ENCODE measurements at places on chromosomes 2 and 18.

DNA sequence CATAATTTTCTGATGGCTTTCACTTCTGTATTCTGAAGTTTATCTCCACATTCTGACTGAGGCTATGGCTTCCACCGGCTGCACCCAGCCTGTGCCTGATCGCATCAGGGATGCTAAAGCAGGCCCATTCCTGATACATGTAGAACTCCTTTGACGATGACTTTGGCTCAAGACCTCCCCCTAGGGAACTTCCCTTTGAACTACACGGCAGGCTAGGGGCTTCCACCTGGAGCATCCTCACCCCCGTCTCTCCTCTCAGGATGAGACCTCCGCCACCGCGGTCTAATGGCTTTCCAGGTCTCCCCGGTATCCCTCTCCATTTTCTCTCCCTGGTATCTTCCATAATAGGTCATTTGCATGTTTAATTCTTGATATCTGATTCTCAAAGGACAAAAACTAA lies 214.9 kb upstream of the CHST9 start:
- no peak for DNase-seq

GRCh38 chr2:164739966-164740365 lies 101.7 kb downstream of the COBLL1 start:
- no peak for DNase-seq

- DNase-seq: no peak
These were observed 523 bp downstream of the KCTD1 start for GRCh38 chr18:26547646-26548414.

GRCh38 chr2:120647487-120647886 lies 88.2 kb upstream of the GLI2 start:
- no peak for DNase-seq

- peak; percentile 28 for DNase-seq
These were observed 57.4 kb downstream of the CELF4 start for GRCh38 chr18:37508207-37508606.

- no peak for DNase-seq
These were observed 1012.4 kb upstream of the CRIM1 start for GRCh38 chr2:35343135-35343534.

- no peak for DNase-seq
These were observed 35.6 kb downstream of the HDAC4 start for GRCh38 chr2:239365071-239365781.

DNA sequence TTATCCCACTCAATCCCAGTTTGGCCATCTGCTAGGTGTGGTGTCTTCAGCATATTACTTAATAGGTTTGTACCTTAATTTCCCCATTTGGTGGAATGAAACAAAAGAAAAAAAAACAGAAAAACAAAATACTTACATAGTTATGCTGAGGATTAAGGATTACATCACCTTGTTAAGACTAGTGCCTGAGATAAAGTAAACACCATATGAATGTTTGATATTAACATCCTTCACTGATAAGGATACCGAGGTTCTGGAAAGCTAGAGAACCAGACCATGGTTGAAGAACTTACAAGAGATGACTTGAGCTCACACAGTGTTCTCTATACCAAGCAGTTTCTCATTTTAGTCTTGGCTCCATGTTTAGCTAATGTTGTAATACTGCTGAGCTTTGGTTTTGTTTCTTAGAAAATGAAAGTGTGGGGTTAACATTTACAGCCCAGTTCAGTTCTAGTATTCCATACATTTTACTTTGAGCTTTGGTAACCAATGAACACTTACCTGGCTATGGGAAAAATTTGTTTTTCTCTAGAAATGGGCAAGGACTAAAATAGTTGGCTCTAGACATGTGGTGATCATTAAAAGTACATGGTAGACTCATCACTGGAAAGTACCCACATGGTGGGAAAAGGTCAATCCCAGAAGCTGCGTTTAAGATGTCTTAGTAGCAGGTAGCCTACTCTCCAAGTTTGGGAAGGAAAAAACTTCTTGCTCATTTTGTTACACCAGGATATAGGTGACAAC lies 5.8 kb upstream of the GPD2 start:
- no peak for DNase-seq

- DNase-seq: no peak
These were observed 72.5 kb upstream of the SERPINE2 start for GRCh38 chr2:224111576-224111975.

GRCh38 chr18:39313992-39314391 lies 1748.4 kb upstream of the CELF4 start:
- peak; percentile 35 for DNase-seq

DNA sequence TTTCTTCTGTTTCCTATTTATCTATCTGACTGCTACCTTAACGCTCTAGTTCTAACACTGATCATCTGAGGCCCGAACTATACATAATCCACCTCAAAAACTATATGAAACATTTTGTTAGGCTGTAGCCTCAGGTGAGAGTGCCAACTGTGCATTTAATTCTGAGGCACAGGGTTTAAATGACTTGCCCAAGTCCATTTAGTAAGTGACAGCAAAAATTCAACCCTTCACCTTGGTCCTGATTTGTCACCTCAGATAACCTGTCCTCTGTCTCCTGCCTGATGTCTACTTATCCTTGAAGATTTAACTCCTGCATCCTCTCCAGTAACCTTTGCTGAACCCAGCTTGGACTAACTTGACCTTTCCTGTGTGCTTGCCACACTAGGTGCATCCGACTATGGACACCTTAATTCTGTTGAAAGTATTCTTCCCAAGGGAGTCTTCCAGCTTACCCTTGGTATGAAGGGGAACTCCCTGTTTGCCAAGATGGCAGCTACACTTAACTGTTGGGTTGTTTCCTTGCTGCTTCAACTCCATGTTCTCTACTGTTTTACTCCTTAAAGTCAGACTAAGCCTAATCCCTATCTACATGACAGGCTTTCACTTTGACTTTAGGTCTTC lies 23.5 kb downstream of the CD302 start:
- DNase-seq: no peak

DNA sequence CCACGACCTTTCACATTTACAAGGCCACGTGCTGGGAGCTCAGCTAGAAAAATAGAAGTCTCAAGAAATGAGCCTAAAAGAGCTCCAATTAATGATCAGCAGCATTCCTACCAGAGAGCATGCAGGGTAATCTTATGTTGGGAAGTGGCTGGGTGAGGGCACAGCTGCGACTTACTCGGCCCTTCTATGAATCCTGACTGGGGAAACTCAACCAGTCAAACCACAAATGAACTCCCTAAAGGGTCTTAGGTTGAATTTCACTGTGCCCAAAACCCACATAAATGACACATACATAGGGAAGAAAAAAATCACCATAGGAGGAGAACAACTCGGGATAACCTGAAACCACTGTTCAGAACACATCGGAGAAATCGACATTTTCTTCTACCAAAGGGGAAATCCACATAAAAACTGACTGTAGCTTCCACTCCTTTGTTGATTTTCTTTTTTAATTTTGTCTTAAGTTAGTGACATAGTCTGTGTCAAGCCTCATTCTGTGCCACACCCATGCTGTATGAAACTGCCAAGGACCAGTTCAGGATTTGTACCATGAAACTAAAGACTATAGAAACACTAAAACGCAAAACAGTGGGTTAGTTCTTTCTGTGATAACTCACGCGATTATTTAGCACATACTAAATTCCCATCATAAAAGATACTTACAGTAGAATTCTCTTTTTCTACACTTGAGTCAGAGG lies 54.7 kb downstream of the UXS1 start:
- no peak for DNase-seq

GRCh38 chr2:14749884-14750283 lies 117.4 kb downstream of the LRATD1 start:
- no peak for DNase-seq

GRCh38 chr2:158482594-158482993 lies 25.8 kb downstream of the PKP4 start:
- no peak for DNase-seq

DNA sequence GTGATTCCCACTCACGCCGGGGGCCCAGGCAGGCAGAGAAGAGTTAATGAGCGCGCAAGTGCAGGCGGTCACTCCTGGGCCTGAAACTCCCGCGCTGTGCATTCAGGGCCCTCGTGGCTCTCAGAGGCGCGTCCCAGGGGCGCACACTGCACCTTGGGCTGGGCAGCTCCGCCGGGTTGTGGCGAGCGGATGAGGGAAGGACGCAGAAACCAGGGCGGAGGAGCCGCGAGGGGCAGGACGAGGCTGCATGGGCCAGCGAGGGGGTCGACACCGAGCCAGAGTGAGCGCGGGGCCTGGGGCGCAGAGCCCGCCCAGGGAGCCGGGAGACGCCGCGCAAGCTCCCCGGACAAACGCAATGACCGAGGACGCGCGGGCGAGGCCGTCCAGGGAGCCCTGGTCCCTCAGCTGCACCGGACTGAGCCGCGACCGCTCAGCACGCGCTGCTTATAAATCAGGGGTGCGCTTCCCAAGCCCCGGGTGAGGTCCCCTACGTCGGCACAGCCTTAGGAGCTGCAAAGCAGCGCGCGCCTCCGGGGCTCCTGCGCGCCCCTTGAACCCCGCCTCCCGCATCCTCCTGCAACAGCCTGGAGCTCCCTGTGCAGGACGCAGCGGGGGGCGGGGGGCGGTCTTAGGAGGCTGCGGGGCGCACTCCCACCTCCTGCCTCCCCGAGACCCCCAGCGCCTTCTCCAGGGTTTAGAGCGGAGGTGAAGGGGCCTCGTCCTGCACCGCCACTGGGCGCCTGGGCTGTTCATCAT lies 180.2 kb upstream of the ALKAL2 start:
- no peak for DNase-seq

DNA sequence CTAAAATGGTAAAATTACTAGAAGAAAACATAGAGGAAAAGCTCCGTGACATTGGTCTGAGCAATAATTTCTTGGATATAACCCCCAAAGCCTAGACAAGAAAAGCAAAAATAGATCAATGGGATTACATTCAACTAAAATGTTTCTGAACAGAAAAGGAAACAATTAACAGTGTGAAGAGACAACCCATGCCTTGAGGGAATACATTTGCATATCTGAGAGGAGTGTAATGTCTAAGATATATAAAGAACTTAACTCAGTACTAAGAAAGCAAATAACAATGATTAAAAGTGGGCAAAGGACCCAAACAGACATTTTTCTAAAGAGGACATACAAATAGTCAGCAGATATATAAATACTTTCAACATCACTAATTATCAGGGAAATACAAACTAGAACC lies 206.2 kb downstream of the VAPA start:
- no peak for DNase-seq

GRCh38 chr2:235384624-235385023 lies 109.2 kb upstream of the AGAP1 start:
- no peak for DNase-seq

DNA sequence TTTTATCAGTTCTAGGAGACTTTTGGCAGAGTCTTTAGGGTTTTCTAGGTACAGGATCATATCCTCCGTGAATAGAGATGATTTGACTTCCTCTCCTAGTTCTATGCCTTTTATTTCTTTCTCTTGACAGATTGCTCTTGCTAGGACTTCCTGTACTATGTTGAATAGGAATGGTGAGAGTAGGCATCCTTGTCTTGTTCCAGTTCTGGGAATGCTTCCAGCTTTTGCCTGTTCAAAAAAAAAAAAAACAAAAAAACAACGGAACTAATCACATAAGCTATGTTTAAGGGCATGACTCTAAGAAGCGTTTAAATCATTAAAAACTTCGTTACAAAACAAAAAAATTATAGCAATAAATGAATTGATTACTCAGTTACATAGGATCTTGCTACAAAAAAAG lies 145.7 kb downstream of the NUP35 start:
- no peak for DNase-seq

DNA sequence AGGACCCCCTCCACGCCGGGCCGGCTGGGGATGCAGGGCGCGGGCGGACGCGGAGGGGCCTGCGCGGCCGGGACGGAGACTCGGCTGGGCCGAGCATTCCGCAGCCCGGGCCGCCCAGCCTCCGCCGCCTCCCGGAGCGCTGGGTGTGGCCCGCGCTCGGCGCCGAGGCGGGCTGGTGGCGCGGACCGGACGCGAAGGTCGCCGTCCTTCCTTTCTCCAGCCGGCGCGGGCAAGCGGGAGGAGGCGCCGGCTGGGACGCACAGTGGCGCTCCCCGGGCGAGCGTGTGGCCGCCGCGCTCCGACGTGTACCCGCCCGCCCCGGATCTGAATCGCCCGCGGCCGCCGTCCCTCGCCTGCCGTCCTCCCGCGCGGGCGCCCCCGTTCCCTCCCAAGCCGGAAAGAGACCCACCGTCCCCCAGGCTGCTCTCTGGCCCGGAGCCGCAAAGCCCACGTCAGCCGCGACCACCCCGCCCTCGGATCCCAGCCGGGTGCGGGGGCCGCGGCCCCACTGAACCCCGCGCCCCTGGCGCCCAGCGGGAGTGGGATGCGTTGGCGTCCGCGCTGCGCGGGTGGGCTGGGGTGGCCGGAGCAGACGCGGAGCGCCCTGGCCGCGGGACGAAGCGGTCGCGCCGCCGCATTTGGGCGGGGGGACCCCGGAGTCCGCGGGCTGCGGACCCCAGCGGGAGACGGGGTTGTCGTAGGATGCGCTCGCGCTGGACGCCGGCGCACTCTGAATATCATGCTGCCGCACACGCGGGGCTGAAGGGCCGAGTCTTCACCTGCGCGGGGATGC lies 634 bp downstream of the SPATS2L start:
- peak; percentile 42 for DNase-seq

DNA sequence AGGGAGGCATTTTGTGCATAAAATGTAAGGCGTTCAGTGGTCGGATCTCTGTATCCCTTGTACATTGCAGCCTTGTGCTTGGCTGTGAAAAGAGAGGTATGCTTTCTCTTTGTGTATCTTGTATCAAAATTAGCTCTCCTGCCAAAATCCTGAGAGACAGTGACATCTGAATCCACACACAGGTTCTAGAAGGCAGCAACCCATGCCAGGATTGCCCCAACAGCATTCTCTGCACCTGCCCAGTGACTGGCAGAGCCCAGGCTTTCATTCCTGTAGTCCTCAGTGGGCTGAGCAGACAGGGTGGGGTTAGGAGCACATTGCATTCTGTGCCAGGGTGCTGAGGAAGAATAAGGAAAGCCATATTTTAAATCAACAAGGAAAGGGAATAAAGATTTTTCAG lies 740.3 kb upstream of the RAB6C start:
- DNase-seq: no peak

- DNase-seq: no peak
These were observed 692.9 kb downstream of the SLC4A3 start for GRCh38 chr2:220320326-220320725.

- DNase-seq: peak; percentile 16
These were observed at the start of gene RAPGEF4 for GRCh38 chr2:172735582-172736423. Gene RAPGEF4 (plus strand): TSS chr2:172735845. CDS start chr2:172735984, 139 bp downstream.

DNA sequence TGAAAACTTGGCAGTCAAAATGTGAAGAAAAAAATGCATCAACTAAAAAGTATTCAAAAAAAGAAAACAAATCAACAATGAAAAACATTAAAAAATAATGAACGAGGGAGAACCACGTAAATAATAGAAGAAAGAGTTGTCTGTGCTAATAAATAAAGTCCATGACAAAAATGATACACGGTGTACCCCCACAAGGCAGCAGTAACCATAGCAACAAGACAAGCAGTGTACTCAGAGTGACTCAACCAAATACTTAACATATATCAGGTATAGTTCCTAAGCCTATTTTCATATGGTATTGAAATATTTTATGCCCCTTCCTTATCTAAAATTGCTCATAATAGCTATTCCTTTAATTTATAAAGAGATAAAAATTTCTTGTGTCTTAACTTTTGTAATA lies 162.3 kb upstream of the TMEM200C start:
- no peak for DNase-seq

GRCh38 chr2:15568874-15569273 lies 7.7 kb upstream of the NBAS start:
- no peak for DNase-seq

Measured in NCI-H2227 treated with DMSO at 0.1 percent for 48 hours (cell line).